ENCODE measurements at places on chromosomes 6 and 20.

DNA sequence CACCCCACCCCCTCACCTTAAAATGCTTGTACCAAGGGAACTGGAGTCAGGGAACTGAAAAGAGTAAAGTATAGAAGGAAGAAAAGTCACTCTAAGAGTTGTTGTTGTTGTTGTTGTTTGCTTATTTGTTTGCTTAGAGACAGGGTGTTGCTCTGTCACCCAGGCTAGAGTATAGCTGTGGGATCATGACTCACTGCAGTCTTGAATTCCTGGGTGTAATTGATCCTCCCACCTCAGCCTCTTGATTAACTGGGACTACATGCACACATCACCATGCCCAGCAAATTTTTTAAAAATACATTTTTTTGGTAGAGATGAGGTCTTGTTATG, 681.6 kb upstream of the GJE1 start:
- no peak for DNase-seq

DNA sequence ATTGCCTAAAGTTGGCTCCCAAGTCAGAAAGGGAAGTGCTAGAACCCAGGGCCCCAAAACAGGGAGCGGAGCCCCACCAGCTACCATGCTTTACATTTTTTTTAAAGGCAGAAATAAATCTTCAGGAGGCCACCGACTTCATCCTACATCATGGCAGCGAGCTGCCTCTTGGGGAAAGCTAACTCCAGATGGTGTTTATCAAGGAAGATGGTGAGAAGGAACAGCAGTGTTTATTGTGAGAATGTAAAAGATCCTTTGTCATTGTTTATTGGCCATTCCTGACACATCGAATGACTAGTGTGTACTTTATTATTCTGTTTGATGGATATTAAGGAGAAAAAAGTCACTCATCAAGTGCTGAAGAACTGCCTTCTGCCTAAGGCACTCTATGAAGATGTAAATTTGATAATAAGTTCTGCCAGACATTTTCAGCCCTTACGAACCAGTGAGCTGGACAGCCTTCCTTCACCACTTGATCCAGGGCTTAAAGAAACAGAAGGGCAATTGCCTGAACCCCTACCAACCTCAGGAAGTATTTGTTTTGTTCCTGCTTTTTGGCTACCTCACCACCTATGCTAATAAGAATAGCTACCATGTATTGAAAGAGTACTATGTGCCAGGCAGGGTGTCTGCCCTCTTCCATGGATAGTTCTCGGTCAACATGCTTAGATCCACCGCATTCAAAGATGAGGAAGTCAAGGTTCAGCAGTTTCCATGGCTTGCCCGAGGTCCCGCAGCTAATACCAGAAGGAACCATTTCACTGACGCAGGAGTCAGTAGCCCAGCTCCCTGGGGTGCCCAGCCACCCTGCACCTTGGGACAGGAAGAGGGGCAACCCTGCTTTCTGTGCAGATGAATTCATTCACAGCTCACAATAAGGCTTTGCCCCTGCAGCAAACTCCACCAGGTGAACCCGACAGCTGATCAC, 194.7 kb upstream of the RREB1 start:
- DNase-seq: no peak

DNA sequence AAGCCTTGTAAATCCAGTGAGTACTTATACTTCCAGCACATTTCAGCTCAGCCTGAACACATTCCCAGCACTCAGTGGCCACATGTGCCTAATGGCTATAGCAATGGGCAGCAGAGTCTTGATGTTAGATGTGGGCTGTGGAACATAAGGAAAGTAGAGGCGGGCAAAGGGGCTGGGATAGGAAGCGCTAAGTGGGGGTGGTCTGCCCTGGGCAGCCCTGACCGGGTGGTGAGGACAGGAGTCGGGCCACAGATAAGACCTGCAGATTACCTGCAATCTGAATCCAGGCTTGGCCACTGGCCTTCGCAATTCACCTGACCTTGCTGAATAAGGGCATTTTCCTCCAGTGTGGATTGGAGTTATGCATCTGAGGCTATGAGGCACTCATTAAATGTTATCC, 11.1 kb upstream of the HMGA1 start:
- DNase-seq: no peak

DNA sequence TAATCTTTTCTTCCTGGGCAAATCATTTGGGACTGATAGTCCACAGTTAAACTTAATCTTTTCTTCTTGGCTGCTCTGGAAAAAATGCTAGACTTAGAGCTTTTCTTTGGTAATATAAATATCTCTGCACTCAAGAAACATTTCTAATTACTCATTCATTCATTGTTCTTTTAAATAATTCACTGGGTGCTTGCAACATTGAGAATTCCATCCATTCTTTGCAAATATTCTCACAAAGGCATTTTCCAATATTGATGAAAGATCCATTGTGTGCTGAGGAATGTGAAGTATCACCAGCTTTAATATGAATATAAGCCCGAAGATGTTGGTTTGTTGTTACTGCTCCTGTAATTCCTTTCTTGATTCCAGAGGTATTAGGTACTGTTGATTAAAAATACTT, 38.4 kb downstream of the AKAP7 start:
- peak; percentile 25 for DNase-seq

- DNase-seq: no peak
These were observed 65.2 kb upstream of the PIM1 start for GRCh38 chr6:37104824-37105147.

- DNase-seq: no peak
These were observed 736.1 kb downstream of the HDGFL1 start for GRCh38 chr6:23305325-23305943.

DNA sequence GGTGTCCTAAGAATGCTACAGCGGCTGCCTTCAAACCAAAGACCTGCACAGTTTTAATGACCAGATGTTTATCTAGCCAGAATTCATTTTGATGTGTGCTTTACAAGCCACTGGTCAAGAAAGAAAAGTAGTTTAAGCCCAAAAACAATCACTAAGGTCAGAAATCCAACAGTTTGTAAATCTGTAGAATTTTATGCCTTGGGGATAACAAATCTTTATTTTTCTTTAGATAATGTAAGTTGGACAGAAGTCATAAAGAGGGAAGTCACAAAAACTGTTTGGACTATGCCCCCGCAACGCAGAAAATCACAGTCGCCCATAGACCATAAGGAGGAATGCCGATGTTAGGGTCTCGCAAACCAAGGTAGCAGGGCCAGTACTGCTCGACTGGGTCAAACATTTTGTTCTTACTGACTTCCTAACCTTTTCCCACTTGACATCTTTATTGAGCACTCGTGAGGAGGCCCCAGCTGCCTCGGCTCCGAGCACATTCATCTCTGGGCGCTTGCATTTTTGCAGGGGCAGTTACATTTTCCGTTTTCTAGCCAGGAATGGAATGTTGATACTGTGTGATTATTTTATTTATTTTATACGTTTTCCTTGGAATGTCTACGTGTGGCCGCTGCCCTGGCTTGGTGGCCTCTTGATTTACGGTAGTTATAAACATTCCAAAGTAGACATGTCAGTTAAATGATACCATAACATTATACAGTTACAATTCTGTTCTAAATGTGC, 56.7 kb upstream of the APCDD1L start:
- no peak for DNase-seq

DNA sequence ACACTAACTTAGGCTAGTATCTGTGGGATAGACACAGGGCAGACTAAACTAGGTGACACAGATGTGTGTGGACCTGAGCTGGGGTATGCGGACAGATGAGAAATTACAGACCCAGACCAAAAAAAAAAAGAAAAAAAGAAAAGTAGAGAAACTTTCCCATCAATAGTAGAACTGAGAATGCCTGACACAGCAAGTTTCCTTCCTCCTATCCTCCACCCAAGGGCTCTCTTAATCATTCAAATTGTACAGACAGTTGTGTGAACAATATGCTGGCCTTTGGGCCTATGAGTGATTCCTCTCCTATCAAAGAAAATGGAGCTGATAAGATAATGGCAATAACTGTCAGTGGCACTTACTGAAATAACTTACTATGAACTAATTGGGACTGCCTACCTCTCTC, 226.7 kb upstream of the PRDM1 start:
- DNase-seq: no peak

- no peak for DNase-seq
These were observed 2.3 kb downstream of the TMEM151B start for GRCh38 chr6:44272529-44272928.

DNA sequence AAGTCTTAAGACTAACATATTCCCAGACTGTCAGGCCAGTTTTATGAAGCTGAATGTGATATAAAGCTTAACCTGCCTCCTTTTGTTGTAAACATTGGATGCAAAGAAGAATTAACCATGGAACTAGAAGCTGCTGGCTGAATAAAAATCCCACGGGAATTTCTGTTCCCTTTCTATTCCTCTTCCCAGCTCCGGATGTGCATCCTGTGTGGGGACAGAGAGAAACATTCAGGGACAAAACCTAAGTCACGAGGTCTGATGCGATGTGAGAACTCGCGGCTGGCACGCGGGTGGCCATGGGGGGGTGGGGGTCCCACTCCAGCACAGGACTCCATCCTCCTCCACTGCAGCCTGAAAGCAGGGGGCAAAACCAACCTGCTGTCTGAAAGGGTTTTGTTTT, 32.2 kb downstream of the RAMACL start:
- DNase-seq: no peak

- DNase-seq: no peak
These were observed 27.4 kb downstream of the ASXL1 start for GRCh38 chr20:32385541-32385940.

DNA sequence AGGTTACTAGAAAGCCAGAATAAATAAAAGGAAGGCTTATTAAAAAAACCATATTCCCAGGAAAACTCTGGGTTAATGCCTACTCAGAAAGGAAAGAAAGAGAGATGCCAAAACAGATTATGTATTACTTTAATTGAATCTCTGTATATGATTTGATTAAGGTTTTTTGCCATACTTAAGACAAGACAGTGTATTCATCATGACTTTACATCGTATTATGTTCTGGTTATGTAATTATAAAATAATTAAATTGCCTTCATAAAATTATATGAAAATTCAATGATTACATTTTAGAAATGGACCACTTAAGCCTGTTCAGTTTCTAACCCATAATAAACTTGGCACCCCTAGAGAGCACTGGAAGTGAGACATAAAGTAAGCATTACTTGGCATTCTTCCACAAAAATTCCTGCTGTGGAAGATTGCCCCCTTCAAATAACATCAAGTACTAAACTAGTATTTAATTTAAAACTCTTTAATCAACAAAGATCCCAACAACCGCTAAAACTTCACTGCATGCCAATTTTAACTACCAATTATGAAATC, 20.8 kb upstream of the IBTK start:
- no peak for DNase-seq

- DNase-seq: no peak
These were observed 19.2 kb downstream of the SRSF3 start for GRCh38 chr6:36613200-36613995.
